ENCODE measurements at places on chromosomes 6 and 20.

DNA sequence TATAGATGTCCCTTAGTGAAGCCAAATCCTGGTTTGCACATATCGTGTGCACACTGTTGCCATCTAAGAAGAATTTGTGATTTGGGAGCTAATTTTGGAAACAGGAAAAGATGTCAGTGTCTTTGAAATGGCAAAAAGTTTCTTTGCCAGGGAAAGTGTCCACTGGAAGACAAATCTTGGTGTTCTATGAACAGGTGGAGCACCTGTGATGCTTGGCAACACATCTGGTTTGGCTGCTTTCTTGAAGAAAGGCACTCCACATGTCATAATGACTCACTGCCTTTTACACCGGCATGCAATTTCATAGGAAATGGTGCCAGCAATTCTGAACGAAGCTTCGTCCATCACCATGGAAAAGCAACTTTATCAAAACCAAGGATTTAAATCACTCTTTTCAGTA lies 1040.0 kb upstream of the MAP3K7 start:
- DNase-seq = no peak

DNA sequence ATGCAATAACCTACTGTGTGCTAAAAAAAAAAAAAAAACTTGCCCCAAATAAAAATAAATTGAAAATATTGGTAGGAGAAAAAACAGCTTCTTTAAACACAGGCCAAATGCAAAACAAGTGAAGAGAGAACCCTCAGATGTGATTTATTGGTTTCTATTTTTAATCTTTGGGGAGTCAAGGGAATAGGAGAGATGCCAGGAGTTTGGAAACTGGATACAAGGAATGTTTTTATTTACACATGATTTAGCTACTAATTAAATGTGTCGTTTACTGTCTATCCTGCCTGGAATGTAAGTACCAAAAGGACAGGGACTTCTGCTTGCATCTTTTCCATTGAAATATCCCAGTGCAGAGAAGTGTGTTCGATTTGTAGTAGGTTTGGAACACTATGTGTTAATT lies 810.7 kb downstream of the MAFB start:
- DNase-seq = no peak

DNA sequence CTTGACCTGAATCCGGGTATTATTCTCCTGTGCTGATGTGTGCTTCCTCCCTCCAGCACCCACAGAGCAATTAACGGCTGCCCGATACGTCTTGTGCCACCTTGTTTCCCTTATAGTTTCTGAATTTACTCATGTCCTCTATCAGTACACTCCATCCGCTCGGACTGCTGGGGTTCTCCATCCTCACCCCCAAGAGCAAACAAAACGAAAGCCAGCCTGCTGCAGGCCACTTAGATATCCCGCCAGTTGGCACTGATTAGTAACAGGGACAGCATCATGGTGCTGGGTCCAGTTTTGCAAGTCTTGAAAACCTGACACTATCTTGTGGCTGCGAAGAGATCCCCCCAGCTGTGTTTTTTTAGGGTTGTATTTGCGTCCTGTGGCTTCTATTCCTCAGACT lies 71.8 kb downstream of the SSR1 start:
- no peak for DNase-seq

GRCh38 chr20:30284281-30284905 lies 973.1 kb upstream of the DEFB115 start:
- DNase-seq = no peak

DNA sequence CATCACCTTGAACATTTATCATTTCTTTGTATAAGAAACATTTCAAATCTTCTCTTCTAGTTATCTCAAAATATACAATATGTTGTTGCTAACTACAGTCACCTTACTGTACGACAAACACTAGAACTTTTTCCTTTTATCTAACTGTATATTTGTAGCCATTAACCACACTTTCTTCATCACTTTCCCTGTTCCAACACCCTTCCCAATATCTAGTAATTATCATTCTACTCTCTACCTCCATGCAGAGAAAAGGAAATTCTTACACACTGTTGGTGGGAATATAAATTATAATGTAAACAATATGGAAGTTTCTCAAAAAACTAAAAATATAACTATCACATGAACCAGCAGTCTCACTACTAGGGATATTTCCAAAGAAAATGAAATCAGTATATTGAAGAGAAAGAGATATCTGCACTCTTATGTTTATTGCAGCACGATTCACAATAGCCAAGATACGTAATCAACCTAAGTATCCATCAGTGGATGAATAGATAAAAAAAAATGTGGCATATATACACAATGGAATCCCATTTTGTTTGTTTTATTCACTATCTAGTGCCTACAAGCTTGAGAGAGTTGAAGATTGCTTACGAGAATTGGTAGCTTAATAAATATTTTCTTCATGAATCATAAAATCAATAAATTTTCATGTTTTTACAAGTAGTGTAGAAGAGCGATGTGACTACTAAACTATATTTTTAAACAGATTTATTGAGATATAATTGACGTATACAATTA lies 2.4 kb downstream of the RHAG start:
- DNase-seq = no peak

DNA sequence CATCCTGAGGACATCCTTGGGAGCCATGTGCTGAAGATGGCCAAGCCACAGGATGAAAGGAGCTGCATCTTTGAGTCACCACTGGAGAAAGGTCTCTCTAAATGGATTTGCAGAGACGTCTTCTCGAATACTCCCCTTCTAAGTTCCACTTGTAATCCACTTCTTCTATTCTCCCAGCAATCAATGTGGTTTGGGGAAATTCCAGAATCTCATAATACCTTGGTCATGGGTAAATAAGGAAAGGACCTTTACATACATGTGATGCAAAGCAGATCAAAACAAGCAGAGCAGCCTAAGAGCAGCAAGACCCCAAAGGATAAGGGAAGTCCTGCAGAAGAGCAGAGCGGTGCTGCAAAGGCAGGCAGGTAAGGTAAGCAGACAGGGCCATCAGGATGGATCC lies 35.3 kb downstream of the TRIM38 start:
- no peak for DNase-seq

DNA sequence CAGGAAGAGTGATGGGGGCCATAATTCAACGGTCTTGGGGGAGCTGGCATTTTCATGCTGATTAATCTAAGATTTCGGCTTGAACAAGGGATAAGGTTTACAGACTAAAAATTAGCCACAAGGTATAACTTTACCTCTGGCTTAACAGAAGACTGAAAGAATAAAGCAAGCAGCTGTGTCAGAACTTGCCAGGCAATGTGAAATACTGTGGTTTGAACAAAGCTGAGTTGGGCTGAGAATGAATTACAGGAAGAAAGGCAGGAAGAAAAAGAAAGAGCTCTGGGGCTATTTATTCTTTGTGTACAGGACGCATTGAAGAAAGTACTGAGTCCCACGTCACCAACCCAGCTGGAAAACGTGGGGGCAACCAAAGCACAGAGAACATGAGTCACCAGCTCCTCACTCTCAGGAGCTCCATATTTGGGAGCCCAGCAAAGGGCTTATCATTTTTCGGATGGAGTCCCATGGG lies 121.5 kb upstream of the NEDD9 start:
- peak; percentile 5 for DNase-seq

- DNase-seq = no peak
Observed at GRCh38 chr6:7692453-7692784, 33.5 kb upstream of the BMP6 start.

DNA sequence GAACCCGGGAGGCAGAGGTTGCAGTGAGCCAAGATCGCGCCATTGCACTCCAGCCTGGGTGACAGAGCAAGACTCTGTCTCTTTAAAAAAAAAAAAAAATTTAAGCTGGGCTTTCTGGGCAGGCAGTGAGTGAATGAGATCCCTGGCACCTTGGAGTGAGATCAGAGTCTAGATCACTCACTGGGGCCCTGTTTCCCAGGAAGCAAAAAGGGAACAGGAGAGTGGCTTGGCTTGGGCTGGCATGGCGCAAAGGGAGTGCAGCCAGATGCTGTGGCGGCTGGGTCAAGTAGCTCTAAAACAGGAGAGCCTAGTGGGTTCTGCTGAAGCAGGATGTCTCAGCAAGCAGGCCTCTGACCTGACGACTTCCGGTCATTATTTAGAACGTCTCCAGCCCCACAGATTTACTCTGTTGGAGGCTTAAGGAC lies 10.4 kb downstream of the PLCG1 start:
- DNase-seq = no peak

GRCh38 chr20:45547206-45547770 lies at the start of gene EPPIN:
EPPIN (minus strand) TSS chr20:45547401; CDS start chr20:45547357, 44 bp downstream.
- no peak for DNase-seq

DNA sequence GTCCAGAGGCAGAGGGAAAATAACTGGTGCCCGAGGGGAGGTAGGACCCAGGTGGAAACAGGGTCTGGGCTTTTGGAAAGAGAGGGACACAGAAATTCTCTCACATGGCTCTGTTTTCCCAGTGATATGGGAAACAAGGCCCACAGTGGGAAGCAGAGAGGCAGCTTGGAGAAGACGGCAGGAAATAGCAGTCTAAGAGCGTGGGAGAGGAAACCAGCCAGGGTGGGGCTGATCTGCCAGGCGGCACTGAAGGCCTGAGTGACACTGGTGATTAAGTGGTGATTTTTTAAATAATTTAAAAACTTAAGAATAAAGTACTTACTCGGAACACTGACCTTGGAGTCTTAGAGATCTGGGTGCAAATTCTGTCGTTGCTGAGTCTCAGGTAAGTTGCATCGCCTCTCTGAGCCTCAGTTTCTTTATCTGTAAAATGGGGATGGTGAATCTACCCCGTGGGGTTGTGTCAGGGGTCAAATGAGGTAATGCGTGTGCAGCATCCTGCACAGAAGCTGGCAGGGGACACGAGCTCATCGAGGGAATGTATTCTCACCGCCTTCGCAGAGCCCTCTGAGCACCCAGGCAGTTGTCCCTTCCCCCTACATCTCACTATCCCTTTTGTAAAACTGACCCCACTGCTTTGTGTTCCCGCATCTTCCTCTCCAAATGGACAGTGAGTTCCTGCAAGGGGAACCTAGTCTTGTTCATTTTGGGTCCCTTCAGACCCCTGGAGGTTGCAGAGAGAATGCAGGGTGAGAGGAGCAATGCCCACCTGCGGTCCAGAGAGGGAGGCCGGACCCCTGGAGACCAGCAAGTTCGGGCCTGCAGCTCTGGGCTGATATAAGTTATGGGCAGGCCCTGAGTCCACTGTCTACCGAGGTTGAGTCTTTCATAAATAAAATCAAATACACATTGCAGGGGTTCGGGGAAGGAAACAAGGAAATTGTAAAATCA lies 228.6 kb upstream of the PMEPA1 start:
- DNase-seq = no peak

- no peak for DNase-seq
Observed at GRCh38 chr6:16103722-16104121, 25.2 kb upstream of the MYLIP start.

DNA sequence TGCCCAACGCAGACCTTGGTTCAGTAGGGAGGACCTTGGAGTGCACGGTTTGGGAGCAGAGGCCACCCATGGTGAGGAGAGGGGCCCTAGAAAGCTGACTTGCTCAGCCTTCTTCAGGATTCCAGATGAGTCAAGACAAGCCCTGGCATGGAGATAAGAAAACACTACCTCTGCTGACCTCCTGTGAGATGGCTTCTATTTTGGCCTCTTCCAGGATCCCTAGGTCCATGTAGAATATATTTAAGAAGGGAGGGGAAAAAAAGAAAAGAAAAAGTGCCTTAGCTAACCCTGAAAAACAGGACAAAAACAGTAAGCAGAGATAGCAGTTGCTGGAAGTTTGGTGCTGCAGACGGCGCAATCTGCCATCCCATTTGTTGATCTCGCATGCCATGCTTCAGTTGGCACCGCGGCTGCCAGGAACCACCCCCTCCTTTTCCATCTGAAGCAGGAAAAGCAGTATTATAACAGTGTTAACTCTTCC lies 100.0 kb downstream of the ARMC2 start:
- no peak for DNase-seq

- no peak for DNase-seq
Observed at GRCh38 chr20:40160097-40160550, 528.9 kb downstream of the MAFB start.

GRCh38 chr6:38131527-38131965 lies 312.0 kb downstream of the ZFAND3 start:
- DNase-seq = no peak

DNA sequence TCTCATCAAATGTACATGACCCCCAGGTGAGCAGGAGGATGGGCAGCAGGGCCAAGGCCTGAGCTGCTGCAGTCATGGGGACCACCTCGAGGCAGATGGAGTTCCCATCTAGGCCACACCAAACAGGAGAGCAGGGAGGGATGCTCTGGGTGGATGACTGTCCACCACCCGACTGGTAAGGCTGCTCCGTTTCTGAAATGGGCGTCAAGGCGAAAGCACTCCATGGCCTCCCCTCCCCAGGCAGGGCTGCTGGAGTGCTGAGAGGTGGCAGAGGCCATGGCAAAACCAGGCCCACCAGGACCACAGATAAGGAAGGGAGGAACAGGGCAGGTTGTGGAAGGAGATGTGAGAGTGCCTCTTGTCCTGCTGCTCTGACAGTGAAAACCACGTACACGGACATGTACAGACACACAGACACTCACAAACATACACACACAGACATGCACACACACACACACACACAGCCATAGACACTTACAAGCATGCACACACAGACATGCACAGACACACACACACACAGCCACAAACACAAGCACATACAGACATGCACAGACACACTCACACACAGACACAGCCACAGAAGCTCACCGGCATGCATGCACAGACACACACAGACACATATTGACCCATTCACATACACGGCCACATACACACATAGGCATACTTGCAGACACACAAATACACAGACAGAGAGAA lies 93.2 kb downstream of the PSMG4 start:
- DNase-seq = no peak

DNA sequence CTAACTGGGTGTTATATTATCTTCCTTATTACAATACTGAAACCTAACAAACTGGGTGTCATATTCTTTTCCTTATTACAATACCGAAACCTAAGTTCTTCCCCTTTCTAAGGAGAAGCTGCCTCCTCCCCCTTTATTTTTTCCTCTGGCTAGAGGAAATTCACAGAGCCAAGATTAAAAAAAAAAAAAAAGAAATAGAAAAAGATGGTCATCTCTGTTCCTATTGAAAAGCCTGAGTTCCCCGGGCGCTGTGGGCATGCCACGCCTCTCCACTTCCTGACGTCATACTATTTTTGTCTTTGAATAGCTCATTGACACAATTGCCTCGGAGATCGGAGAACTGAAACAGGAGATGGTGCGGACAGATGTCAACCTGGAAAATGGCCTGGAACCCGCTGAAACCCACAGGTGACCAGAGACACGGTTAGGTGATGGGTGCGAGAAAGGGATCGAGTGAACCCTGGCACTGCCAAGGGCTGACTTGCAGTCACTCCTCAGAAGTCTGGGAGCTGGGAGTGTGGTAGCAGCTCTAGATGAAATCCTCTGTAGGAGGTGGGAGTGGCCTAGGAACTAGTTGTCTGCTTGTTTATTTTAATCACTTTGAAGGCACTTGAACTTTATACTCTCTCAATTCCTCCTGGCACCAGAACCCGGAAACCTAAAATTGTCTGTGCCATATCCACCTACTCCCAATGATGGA lies 82.2 kb upstream of the NAA20 start:
- no peak for DNase-seq
